ENCODE measurements at places on chromosomes 1 and 21.

GRCh38 chr1:92838519-92838918 lies 6.7 kb downstream of the RPL5 start:
- DNase-seq, result no peak

DNA sequence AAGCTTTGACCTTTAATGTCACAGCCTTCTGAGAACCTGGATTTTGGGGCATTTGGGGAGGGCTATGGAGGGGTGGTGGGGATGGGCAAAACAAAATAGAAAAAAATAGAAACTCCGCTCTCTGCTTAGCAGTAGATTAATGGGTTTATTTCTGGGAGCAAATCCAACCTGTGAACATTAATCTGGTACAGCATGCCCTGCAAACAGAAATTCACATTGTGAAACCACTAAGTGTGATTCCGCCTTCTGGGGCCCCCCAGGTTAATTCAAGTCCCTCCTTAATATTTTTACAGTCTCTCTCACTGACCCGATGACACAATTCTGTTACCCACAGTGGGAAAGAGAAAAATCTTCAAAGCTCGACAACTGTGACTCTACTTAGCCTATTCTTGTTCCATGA lies 76.4 kb downstream of the TIAM1 start:
- no peak for DNase-seq

DNA sequence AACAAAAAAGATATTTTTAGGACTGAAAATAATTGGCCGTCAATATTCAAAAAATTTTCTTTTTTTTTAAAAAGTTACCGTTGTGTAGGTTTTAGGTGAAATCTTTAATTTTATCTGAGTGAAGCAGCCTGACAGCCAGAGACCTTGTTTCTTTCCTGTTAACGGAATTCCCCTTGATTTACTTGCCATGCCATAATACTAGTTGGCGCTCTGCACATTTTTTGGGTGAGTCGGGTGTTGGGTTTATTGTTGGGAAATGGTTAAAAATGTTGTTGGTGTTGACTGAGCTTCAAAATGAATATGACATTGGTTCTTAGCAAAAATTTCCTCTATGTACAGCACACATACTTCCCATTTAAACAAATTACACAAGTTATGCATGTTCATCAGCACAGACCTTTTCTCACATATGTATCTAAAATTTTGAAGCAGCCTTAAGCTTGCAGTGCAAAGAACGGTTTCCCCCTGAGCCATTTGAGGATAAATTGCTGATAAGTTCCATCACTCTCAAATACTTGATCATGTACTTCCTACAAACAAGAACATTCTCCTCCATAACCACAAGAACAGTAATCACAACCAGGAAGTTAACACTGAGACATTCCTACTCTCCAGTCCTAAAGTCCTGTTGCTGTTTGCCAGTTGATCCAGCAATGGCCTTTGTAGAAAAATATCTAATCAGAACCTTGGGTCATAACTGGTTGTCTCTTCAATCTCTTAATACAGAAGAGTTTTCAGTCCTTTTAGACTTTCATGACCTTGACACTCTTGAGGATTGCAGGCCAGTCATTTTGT lies 34.2 kb downstream of the CAMTA1 start:
- DNase-seq, result no peak

DNA sequence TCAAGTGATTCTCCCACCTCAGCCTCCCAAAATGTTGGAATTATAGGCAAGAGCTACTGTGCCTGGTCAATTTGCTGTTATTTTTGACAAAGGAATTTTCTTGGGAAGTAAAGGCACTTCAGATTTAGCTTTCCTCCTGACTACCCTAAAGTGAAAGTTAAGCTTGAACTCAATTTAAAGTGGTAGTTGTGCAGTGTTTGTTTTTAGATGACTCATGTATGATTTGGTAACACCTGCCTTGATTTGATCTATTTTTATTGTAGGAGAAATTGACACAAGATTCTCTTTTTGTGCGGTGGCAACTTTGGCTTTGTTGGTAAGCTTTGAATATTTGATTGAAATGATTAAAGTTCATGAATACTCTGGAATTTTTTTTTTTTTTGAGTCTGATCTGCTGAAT lies 5.0 kb downstream of the RABGGTB start:
- no peak for DNase-seq
